ENCODE measurements at places on chromosomes 3 and 15.

GRCh38 chr3:39329493-39329892 is at the start of gene CCR8:
Gene CCR8 (plus strand): TSS chr3:39329709. CDS start chr3:39332332, 2,623 bp downstream.
- no peak for DNase-seq

- DNase-seq = no peak
These were observed 5.9 kb downstream of the MEIS2 start for GRCh38 chr15:37094333-37094914.

DNA sequence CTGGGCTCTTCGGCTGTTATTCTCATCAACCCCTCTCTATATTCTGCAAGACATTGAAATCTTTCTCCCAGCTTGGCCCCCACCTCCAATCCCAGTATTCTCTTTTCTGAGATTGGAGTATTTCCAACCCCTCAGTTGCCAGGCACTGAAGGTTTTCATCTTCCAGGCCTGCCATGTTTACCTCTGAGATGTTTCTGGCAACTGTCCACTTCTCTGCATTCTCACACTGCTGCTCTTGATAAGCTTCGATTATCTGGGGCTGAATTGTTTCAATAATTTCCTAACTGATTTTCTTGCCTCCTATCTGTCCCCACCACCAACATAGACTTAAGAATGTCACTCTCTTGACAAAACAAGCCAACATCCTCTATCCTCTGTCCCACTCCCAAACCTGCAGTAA is 1.4 kb upstream of the GPR156 start:
- no peak for DNase-seq

DNA sequence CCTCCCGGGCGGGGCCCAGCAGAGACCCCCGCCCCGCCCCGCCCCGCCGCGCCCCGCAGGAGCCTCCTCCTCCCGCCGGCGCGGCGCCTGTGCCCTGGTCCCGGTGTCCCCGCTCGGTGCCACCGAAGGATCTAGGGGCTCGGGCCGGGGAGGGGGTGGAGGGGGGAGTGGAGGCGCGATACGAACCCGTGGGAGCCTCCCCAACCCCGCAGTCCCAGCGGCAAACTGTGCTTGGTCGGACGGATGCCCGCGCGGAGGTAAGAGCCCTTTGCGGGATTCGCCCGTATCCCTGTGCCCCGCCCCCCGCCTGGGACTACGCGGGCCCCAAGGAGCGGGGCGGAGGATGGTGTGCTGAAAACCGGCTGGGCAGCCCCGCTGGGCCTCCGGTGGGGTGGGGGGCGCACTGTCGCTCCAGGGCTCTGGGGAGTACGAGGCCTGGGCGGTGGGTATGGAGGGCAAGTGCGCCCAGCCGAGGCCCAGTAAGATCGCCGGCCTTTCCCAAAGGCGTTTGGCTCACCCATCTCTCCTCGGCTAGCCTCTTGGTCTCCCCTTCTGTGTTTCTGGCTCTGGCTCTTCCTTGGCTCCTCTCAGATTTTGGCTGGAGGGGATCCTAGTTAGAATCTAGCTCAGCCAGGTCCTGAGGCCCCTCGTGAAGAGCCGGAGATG is 65.6 kb upstream of the POLG start:
- DNase-seq = no peak

DNA sequence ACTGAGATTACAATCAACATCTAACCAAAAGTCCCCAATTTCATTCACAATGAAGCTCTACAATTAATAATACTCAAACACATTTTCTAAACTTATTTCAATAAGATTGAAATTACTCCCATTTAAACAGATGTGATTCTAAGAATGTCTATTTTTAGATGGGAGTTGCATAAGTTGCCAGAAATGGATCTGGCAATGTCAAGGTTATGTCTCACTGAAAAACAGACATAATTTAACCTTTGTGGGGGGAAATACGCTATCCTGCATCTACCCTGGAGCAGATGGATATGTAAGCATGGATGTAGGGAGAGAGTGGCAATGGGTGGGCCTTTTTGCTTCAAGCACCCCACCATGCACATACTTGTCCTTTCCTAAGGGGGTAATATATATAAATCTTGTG is 6.7 kb upstream of the EIF1B start:
- no peak for DNase-seq

GRCh38 chr3:38347421-38348200 is 1.0 kb downstream of the XYLB start:
- DNase-seq = no peak

DNA sequence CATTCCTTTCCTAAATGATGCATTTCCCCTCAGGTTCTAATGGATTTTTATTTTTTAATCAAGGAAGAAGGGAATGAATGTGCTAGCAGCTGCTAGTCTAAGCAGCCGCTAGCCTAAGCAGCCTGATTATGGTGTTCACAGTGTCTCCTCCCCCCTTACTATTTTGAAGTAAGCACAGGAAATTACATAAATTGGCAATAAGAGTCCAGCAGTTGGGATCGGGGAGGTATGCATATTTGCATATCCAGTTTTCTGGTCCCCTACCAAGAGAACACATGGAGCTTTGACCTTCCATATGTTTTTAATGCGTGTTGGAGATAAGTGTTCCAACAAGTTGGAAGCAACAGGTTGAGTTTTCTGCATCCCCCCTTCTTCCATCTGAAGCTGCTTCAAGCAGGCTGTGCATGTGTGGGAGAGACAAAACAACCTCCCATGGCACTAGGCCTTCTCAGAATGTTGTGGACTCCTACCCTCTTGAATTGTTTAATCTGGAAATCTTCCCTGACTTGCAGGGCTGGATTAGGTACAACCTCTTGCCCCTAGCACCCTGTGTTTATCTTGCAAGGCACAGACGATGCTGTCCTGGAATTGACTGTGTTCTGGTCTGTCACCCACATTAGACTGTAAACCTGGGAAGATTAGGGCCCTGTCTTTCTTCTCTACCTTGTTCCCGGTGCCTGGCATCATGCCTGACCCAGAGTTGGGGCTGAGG is 124.8 kb upstream of the LRIG1 start:
- no peak for DNase-seq

GRCh38 chr3:126339466-126339865 is 17.7 kb downstream of the KLF15 start:
- no peak for DNase-seq

- DNase-seq = no peak
These were observed 29.0 kb downstream of the ARIH1 start for GRCh38 chr15:72503147-72503546.

- no peak for DNase-seq
These were observed 44.1 kb downstream of the CTXND1 start for GRCh38 chr15:80207887-80208286.
